ENCODE measurements at places on chromosomes 11 and 22. TPM values are rescaled to one million over a fixed set of nuclear protein-coding genes. Genes with fewer than 3 reads are reported as not detected.

GRCh38 chr22:45163099-45163450 lies 650 bp upstream of the NUP50 start:
- peaks cover 29% of the 10 kb centered on the region for H3K4me1 ChIP-seq
- peak overlapping the region; percentile 78 for H3K27ac ChIP-seq
- no peaks in the 10 kb centered on the region for H3K27me3 ChIP-seq
- peak overlapping the region; percentile 73 for H3K4me3 ChIP-seq
- H3K36me3 ChIP-seq = peaks cover under 1% of the 10 kb centered on the region
- DNase-seq = no peak

- peaks cover 11% of the 10 kb centered on the region for H3K4me1 ChIP-seq
- H3K27ac ChIP-seq = no peak overlapping the region
- H3K27me3 ChIP-seq = peaks cover 3% of the 10 kb centered on the region
- no peak overlapping the region for H3K4me3 ChIP-seq
- no peak for DNase-seq
These were observed 2.2 kb downstream of the PAK1 start for GRCh38 chr11:77471558-77472193.

GRCh38 chr11:65366340-65366773 lies 11.8 kb downstream of the TIGD3 start:
- H3K27me3 ChIP-seq = no peaks in the 10 kb centered on the region
- H3K36me3 ChIP-seq = no peaks in the 10 kb centered on the region
- H3K27ac ChIP-seq = no peak overlapping the region
- peaks cover 15% of the 10 kb centered on the region for H3K4me1 ChIP-seq

DNA sequence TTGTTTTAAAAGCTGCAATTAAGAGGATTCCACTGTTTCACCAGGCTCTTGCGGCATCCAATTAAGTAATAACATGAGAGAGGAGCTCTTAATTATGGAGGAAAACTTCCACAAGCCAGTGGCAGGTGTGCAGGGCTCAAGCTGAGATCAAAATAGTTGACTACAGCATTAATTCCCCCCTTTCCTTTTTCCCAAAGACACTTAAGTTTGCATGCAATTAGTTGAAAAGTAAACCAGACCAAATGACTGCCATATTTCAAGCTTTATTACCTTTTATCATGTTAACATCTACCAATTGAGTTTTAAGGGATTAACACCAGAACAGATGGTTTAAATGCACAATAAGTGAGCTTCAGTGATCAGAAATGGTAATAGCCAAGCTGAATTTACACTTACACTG lies 32.1 kb downstream of the FAM168A start:
- H3K36me3 ChIP-seq = no peaks in the 10 kb centered on the region
- no peak overlapping the region for H3K27ac ChIP-seq
- DNase-seq = no peak
- H3K4me1 ChIP-seq = no peaks in the 10 kb centered on the region
- H3K4me3 ChIP-seq = no peak overlapping the region

Gene MYOD1
- total RNA-seq = not detected

Gene NAP1L4
- 244 TPM for total RNA-seq

Gene CCDC188
- total RNA-seq = not detected
